Left hindlimb (tissue), 1 donor: ENCODE measurements at places on chromosomes 1 and 21.
A peak's percentile ranks its signal among the peaks of the same experiment; 100 is the strongest.

DNA sequence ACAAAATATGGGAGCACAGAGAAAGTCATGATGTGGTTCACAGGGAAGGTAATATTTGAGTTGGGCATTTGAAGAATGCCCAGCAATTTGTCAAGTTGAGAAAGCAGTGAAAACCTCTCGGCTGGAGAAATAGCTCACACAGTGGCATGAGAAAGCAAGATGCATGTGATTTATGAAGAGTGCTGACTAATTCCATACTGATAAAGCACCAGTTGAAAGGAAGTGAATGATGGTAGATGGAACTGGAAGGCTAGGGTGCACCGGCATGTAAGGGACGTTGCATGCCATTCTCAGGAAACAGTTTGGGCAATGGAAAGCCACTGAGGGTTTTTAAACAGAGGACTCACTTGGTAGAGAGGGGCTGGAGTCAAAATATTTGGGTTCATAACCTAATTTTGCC lies 53.5 kb upstream of the MTF2 start:
- no peak for DNase-seq

DNA sequence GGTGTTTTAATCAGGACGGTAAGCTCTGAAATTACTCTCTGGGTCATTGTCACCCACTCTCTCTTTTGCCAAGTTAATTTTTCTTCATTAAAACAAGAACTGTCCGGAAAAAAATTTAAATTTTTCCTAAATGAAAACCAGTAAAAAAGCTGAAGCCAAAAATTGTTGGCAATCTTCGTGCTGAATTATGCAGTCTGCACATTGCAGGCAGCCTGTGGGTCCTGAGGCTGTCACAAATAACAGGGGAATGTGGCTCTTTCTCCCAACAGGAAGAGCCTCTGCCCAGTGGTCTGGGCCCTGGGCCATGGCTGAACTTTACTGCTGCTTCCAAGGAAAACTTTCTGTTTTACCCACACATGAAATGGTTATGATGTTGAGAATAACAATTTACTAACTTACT lies 153.9 kb upstream of the SPAG17 start:
- DNase-seq: peak; percentile 59

DNA sequence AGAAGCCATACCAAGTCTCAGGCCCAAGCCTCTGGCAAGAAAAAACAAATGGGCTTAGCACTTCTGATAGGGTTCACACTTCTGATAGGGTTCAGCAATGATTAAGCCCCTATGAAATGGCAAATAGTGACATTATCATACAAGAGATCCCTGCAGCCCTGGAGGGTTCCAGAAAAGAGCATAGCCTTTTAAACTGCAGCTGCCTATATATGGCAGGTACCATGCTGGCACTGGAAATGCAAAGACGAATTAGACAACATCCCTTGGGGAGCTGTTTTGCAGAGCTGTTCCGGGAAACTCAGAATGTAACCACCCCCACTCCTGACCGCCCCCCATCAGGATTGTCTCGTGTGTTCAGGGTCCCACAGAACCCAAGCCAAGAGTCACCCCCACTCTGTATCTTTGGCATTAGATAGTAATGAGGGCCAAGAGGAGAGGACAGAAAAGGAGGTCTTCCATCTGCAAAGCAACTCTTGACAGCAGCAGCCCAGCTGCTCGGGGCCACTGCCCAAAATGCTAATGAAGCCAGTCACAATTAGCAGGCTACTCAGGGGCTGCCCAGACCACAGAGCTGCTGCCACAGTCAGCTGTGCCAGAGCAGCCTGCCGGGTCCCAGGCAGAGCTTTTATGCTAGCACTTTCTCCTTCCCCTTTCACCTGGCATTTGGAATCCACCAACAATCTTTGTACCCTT lies 50.9 kb downstream of the ITPKB start:
- DNase-seq: no peak

DNA sequence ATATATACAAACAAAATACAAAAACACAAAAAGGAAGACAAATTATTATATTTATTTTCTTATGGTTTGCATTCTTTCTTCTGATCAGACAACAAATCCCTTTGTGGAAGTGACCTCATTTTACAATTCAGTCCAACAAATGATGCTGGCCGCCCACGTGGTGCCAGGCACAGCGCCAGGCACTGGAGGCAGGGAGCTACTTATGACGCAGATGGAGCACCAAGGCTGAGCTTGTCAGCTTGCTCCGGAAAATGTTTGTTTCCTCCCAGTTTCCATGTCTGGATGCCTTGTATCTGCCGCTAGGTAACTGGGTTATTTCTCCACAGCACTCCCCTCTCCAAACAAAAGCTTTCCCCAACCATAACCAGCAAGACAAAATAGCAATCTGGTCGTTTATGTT lies 30.7 kb upstream of the CD34 start:
- peak; percentile 85 for DNase-seq

GRCh38 chr1:62013264-62013663 lies 181.4 kb upstream of the L1TD1 start:
- no peak for DNase-seq

DNA sequence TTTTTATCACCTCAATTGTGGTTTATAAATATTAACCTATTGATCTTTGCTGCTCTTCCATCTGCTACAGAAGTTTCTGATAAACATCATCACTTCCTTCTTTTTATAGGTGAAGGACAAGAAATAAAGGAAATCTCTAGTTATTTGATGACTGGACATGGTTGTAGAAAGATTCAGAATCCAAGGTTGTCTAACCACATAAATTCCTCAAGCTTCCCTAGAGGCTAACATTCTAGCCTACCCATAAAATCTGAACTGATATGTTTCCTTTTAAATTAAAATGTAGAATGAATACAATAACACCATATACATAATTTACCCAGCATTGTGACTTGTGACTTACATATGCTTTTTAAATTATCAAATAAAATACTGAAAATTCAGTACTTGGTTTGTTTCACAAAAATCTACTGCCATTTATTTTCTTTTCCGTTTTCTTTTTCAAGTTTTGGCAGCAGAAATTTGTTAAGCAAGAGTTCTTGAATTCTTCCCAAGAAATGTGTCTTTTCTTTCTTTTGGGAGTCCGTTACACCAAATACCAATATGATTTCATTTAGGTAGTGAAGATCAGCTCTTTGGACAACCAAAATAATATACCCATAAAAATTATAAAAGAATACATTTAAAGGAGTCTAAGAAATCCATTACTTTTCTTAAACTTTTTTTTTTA lies 513.2 kb upstream of the ADGRL2 start:
- no peak for DNase-seq

DNA sequence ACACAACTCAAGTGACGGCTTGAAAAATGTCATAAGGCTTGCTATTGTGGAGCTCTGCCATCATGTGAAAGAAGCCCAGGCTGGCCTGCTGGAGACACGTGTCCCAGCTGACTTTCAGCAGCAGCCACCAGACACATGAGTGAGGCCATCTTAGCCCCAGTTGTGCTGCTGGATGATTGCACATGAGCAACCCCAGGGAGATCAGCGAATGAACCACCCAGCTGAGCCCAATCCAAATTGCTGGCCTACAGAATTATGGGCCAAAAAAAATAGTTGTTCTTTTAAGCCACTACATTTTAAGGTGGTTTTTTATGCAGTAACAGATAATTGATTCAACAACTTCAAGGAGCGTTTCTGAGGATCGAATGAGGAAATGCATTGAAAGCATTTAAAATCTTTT lies 17.5 kb upstream of the CDA start:
- no peak for DNase-seq

- no peak for DNase-seq
Measured at GRCh38 chr1:83910461-83910860, 88.5 kb downstream of the TTLL7 start.

GRCh38 chr1:32241001-32241763 lies 5.8 kb upstream of the FAM167B start:
- peak; percentile 80 for DNase-seq

DNA sequence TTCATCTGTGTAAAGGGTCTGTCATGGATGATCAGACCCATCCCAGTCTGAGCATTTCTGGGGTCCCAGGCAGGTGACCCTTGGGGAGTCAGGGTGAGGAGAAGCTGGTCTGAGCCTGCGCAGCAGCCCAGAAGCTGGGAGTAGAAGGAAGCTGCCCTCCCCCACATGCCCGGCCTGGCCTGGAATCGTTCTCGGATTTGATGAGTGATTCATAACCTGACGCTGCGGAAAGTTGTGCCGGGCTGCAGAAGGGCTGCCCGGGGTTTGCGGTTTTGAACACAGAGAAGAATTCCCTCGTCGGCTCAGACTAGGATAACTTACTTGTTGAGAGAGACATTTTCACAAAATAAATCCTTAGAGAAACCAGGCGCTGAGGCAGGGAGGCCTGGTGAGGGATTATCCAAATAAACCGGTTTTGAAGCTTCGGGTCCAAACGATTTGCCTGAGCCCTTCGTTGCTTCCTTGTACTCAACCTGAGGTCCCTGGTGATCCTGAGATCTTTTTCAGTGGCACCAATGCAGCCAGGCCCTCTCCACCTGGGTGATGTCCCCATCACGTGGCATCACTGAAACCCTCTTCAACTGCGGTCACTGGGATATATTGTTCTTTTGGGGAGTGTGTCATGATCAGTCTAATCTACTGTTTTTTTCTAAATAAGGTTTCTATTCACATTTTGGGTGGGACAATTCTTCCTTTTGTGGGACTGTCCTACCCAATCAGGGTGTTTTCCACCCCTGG lies 29.2 kb downstream of the EPHB2 start:
- DNase-seq: peak; percentile 81

DNA sequence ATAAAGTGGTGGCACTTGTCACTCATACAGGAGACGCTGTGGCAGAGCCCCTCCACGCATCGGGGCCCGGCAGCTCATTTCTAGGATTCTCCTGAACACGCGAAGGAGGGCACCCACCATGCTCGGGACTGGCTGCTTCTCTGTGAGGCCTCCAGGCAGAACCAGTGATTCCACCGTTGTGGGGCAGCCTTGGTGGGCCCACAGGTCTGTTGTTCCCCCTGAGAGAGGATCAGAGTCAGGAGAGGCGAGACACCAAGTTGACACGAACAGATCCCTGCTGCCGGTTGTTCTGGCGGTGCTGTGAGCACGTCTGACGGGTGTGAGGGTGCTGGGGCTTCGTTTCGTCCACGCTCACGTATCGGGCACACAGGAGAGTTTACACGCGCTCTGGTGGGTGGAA lies 26.6 kb downstream of the PRKCZ start:
- DNase-seq: no peak

DNA sequence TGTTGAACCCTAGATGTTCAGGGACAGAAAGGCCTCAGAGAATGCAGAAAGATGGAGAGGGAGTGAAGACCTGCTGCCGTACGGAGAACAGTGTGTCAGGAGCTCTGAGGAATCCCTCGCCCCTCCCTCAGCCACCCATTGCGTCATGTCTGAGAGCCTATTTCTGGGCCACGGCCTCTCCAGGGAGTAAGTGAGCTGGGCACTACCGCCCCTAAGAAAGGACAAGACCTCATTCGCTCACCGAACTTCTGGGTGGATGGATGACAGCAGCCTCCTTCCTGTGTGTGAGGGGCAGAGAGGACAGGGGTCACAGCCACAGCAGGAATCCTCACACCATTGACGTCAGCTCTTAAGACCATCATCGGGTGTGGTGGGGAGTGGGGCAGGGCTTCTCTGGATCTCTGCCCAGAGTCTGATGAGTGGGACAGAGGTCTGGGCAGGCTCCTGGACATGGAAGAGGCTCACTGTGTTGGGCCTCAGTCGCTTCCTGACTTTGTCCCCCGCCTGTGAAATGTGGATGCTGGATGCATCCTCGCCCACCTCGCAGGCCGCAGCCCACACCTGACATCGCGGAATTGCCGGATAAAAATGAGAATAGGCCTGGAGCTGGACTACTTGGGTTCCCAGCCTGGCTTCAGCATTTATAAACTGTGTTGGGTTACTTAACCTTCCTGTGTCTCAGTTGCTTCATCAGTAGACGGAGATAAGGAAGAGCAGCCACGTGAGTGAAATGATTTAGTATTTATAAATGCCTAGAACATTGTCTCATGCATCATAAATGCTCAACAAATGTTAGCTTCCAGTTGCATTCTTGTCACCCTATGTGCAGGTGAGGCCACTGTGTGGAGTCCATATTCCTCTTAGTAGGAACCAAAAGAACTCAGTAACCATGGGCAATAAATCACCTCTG lies 238.6 kb downstream of the TRABD2B start:
- peak; percentile 47 for DNase-seq

DNA sequence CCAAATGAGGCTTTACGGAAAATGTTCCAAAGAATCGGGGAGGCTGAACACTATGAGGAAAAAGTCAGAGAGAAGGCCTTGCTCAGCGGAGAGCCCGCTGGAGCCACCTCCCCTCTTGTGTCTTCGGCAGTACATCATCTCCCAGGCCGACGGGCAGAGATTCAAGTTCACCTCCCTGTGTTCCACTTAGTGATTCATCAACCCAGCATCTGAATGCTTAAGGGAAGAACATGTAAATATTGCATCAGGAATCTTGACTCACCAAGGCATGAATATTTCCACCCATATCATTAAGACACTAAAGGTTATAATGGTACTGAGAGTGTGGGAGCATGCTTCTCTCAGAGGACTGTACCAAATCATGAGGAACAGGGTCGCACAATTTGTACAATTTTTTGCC lies 172.5 kb downstream of the ST6GALNAC5 start:
- DNase-seq: no peak

DNA sequence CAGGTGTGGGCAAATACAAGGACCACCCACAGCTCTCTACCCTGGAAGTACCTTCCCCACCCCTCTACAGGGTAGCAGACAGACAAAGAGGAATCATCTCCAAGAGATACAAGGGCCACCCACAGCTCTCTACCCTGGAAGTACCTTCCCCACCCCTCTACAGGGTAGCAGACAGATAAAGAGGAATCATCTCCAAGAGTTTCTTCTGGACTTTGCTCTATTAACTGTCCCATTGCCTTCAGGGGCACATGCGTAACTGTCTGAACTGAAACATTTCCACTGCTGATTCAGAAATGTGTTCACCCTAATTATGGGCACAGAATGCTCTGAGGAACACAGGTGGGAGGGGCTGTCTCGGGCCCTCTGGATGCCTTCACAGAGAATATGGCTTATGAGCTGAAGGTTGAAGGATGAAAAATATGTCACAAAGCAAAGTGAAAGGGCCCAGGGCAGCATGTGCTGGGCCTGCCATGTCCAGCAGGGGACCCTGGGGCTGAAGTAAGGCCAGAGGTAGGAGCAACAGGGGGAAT lies 43.9 kb downstream of the ZNF281 start:
- DNase-seq: no peak

GRCh38 chr1:212317916-212318315 lies 32.7 kb downstream of the PPP2R5A start:
- no peak for DNase-seq

GRCh38 chr21:33026878-33027400 lies 1.2 kb downstream of the OLIG2 start:
- no peak for DNase-seq

GRCh38 chr1:168138134-168138533 lies 1.4 kb upstream of the GPR161 start:
- DNase-seq: no peak

DNA sequence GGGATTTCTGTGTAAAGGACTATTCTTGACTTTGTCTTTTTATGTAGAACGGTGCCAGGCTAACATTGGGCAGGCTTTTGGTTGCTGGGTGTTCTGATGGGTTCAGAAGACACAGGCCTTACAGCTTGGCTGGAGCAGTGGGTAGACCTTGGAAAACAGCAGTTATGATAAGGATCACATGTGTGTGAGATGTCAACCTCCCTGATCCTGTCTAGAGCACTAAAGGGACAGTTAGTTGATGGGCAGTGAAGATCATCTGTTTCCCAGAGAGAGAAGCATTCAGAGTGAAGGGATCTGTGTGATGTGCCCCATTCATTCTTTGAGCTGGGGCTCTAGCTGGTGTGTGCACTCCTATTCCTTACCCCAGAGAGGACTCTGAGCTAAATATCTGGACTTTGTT lies 88.0 kb downstream of the NOS1AP start:
- DNase-seq: no peak

GRCh38 chr1:179767177-179767581 lies 24.1 kb downstream of the FAM163A start:
- no peak for DNase-seq
